ENCODE measurements at places on chromosomes 5 and 9.

DNA sequence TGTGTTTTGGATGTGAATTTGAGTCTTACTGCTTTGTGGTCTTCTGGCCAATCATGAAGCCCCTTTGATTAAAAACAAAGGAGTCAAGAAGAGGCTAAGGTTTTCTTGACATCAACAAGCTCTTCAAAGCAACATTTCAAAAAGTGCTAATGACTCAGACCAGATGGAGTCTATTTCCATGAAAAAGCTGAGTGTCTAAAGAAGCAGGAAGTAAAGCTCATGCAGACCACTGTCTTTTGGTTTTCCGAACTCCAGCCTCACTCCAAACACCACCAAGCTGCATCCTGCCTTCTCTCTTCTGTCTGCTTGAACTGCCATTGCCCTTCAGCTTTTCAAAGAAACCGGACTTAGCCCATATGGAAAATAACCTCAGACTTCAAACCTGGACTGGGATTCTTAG is 115.2 kb downstream of the PRDM6 start:
- no peak for DNase-seq

DNA sequence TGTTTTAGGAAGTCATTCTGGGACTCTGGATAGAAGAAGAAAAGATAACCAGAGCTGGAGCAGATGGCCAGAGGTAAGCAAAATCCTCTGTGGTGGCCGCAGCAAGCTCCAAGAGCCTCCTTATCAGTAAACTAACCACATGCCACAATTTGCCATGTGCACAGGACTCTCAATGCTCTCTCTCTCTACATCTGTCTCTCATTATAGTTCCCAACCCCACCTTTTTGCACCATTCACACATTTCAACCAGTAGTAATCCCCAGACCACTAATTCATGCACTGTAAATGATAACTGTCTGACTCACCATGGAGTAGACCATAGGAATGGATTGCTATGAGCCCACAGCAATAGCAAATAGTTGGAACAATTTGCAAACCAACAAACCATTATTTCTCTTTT is 526.1 kb downstream of the TLR4 start:
- no peak for DNase-seq

DNA sequence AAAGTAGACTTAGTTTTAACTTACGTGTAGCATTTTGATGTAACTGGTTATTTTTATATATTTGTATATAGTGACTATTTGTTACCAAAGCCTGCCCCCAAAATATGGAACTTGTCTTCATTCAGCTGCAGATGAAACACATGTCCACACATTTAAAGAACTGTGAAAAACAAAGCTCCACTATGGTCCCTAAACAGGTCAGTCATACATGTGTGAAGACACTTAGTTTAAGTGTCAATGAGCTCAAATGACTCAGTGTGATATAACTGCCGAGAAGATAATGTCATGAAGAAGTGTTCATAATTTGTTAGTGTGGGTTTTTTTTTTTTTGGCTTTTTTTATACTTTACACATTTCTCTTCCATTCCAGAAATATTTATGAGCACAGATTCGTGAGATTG is 28.2 kb downstream of the HAVCR1 start:
- no peak for DNase-seq

GRCh38 chr5:159657298-159657697 is 259.0 kb upstream of the ADRA1B start:
- DNase-seq = no peak

- no peak for DNase-seq
Measured at GRCh38 chr5:169213479-169213878, 87.5 kb downstream of the SLIT3 start.

DNA sequence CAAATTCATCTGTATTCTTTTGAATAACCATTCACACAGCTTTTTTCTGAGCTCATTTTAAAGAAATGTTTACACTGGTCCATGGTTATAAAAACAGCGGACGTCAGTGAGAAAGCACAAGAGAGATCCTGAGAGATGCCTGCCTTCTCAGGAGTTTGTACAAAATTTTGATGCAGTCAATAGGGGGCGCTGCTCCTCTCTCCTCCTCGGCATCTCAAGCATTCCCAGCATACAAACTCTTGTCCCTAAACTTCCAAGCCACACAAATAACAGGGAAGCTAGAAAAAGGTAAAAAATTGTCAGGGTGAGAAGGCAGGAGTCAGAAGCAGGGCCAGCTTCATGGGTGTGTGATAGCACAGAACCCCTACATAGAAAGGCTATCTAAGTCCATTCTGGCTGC is 11.2 kb upstream of the CCDC152 start:
- no peak for DNase-seq

- DNase-seq = peak; percentile 21
Measured at GRCh38 chr5:95620030-95620869, at the start of gene GPR150. Gene GPR150 (plus strand): TSS chr5:95620087. CDS start chr5:95620276, 189 bp downstream.

DNA sequence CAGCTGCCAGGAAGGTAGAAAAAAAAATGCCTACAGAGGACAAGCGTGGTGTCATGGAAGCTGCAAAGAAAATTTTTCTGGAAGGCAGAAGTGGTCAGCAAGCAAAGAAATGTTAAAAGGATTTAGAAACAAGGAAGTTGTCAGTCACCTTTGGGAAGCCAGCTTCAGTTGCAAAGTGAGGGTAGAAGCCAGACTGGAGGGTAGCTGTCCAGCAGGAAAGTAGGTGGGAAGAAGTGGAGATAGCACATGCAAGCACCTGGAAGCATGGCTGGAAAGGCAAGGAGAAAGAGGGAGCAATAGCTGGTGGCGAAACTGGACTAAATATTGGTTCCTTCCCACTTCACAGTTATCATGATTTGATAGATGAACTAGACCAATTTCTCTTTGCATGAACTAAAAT is 54.3 kb downstream of the ADRB2 start:
- no peak for DNase-seq

DNA sequence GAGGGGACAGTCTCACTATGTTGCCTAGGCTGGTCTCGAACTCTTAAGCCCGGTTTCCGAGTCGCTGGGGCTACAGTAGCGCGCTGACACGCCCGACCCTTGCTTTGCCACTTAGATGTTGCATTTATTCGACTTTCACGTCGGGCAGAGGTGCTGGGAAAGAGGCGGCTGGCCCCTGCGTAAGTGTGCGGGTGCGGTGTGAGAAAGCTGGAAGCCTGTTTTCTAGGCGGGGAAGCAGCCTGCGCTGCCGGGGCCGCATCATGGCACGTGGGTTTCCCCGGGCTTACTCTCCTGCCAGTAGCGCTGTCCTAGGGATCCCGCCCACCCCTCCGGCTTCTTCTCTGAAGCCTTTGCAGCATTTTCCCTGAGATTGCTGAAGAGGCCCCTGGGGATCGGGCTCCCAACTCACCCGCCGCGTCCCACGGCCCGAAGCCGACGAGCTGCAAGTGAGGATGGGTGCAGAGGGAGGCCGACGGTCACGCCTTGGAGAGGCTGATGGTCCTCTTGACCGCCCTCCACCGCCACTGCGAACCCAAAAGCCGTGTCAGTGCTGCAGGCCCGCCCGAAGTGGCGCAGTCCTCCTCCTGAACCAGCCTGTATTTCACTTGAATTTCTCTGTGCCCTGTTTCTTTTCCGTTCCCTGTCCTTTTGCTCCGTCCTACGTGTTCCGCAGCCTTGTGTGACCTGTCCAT is 5.8 kb upstream of the TRIM41 start:
- DNase-seq = peak; percentile 36

GRCh38 chr5:1835431-1835830 is 34.2 kb downstream of the NDUFS6 start:
- no peak for DNase-seq

GRCh38 chr5:148740966-148741742 is 85.3 kb upstream of the ADRB2 start:
- no peak for DNase-seq

DNA sequence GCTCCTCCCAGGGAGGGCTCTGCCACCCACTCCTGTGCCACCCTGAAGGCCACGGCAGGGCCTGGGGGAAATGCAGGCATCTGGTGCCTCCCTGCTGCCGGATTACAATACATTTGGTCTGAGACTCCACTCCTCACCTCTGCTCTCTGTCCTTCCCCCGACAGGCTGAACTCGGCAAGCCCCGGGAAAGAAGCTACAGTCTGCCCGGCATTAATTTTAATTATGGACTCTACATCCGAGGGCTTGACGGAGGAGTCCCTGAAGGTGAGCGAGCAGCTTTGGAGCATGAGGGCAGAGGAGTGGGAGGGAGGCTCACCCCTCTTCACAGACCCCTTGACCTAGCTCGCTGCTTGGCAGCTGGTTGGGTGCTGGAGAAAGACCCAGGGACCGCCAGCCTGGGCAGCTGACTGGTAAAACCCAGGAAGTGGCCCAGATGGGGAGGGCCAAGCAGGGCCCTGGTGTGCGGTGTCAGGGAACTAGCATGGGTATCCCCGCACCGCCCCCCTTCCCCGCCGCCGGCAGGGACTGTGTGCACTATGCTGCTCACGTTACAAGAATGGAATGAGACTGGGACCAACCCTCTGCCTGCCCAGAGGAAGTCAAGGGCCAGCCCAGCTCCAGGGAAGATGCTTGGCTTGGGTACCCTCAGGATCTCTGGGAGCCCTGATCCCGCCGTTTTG is 83.7 kb upstream of the BARHL1 start:
- no peak for DNase-seq

GRCh38 chr5:33781286-33781685 is 110.5 kb downstream of the ADAMTS12 start:
- no peak for DNase-seq

DNA sequence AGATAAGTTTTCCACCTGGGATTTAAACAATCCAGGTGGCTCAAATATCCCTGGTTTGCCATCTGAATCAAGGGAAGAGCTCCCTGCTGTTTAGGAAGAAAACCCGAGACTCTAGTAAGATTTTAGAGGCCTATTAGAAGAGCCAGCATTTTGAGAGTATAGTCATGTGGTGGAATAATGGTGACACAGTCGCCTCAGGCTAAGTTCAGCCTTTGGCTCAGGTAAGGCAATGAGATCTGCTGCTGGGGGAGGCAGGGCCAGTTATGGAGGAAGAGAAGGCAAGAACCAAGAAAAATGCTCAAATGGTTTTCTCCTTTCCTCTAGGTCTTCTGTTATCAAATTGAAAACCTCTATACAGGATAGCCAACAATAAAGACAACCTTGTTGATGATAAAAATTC is 16.2 kb downstream of the RAD1 start:
- no peak for DNase-seq

DNA sequence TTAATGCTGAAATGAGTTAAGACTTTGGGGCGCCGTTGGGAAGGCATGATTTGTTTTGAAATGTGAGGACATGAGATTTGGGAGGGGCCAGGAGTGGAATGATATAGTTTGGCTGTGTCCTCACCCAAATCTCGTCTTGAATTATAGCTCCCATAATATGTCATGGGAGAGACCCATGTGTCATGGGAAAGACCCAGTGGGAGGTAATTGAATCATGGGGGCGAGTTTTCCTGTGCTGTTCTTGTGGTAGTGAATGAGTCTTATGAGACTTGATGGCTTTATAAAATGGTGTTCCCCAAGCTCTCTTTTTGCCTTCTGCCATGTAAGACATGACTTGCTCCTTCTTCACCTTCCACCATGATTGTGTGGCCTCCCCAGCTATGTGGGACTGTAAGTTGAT is 5.1 kb downstream of the SLC25A48 start:
- DNase-seq = no peak

DNA sequence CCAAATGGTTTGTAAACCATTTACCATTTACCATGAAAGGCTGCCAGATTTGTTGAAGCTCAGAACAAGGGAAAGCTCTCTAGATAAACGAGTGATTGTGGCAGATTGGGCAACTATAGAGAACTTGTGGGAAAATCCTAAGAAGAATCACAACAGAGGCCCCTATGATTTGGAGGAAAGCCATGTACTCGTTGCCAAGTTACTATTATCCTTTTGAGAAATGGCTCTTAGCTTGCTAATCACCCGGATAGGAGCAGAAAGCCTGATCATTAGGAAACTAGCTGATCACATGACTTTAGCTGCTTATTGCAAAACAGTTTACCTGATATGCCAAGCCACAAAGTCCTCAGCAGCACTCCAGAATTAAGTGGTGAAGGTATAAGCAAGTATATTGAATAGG is 23.5 kb upstream of the ATG10 start:
- DNase-seq = no peak

- no peak for DNase-seq
Measured at GRCh38 chr5:150206779-150207115, 16.9 kb downstream of the SLC6A7 start.

GRCh38 chr5:172505845-172506244 is 51.5 kb upstream of the SH3PXD2B start:
- no peak for DNase-seq

DNA sequence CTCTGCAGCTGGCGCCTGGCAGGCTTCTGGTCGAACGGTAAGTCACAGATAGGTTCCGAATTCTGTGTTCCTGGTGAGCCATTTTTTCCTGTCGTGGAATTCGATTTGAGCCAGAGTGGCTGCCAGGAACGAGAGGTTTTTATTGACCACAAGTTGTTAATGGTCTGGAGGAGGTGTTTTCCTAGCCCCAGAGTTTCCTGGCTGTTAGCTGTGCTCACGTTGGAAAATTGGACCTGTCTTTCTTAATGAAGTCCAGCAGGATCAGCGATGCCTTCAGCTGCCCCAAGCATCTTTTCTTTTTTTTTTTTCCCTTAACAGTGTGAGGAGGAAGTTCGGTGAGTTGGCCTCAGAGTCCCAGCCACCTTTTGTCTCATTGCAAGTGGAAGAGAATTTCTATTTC is 62.9 kb downstream of the COL5A1 start:
- no peak for DNase-seq

DNA sequence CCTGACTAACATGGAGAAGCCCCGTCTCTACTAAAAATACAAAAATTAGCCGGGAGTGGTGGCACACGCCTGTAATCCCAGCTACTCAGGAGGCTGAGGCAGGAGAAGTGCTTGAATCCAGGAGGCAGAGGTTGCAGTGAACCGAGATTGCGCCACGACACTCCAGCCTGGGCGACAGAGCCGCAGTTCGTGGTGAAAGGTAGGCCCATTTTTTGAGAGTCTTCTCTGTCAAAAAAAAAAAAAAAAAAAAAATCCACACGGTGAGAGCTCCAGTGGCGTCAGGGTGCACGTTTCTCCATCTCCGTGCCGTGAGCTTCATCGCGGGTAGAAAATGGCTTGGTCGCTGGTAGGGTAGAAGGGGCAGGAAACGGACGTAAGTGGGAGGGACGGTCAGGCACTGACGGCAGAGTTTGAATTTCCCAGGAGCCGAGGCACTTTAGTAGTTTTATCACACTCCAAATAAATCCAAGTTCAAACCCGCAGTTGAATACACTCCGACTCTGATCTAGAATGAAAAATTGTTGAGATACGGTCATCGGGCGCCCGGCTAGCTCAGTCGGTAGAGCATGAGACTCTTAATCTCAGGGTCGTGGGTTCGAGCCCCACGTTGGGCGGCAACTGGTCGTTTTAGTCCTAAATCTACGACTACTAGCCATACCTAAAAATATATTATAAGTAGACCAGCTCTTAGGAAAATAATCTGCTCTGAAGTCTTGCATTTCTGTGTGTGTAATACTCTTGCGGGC is 2.4 kb upstream of the TRIM7 start:
- DNase-seq = peak; percentile 94

- DNase-seq = no peak
Measured at GRCh38 chr9:134534661-134535080, 106.9 kb upstream of the COL5A1 start.

All from stimulated activated CD4-positive, alpha-beta T cell treated with anti-CD3 and anti-CD28 coated beads, TNF-alpha, amount 100 ng/mL, for 4 hours (primary cell).